Activated T-cell treated with anti-CD3 and anti-CD28 coated beads, Interleukin-2, amount 50 U/mL, for 4 hours (primary cell): ENCODE measurements at places on chromosomes 4 and X.

DNA sequence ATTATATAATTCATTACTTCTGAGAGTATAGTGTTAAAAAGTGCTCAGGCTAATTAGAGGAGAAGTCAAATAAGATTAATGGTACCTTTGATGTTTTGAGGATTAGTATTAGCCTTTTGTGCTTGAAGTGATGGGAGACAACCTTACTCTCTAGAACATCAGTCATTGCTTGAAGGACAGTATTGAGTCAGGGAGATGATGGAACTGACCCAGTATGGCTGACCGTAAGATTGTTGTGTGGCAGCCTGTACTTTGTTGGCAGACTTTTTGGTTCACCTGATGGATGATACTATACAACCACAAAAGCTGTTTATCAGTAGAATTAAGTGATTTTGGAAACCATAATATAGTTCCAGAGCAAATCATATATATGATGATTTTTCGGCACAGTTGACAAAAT, 9.9 kb downstream of the OGT start:
- DNase-seq = no peak

DNA sequence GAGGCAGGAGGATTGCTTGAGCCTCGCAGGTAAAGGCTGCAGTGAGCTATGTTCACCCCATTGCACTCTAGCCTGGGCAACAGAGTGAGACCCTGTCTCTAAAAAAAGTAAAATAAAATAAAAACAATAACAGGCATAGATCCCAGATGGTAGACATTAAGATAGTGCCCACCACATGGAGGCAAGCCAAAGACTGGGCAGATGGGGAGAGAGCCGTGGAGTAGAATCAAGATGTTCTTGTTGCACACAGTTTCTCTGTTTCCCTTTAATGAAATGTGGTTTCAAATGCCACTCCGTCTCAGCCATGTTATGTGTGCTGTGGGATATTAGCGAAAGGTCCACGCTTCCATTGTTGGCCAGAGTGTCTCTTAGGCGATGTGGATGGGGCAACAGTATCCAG, 63.8 kb upstream of the TBL1X start:
- DNase-seq = no peak

- no peak for DNase-seq
Observed at GRCh38 chr4:157664726-157665125, 444.2 kb downstream of the GRIA2 start.

GRCh38 chrX:43861750-43862149, 20.5 kb downstream of the MAOB start:
- no peak for DNase-seq

DNA sequence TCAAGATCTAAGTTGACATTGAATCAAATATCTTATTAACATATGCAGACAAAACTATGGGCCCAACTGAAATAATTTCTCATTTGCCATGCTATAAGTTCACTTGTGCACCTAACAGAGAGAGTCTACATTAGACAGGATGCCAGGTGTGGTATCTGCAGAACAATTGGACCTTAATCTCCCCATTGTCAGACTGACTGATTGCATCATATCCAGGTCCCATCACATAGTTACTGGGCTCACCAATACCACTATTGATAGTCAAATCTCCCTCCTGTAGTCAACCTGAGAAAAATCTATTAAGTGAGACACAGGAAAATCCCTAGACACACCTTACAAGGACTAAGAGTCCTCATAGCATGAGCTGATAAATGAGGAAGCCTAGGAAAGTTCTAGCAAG, 156.0 kb upstream of the FRG1 start:
- DNase-seq = no peak

DNA sequence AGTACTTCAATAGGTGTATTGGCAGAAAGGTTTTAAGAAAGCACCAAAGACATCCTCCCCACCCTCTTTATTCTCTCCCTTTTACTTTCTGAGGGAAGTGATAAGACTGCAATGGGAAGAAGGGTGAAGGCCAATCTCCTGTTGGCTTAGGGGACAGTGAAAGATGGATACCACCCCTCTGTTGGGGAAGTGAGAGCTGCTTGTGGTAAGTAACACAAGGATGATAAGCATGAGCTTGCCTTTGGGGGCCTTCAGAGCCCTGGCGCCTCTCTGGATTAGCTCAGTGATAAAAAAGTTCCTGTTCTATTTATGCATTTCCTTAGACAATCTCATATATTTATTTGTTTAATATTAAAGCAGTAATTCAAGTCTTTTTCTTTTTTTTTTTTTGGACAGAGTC, 5.2 kb upstream of the KLF8 start:
- no peak for DNase-seq

GRCh38 chrX:1546691-1547251, 9.8 kb upstream of the P2RY8 start:
- DNase-seq = no peak

- no peak for DNase-seq
Observed at GRCh38 chr4:37902212-37902611, 11.3 kb downstream of the TBC1D1 start.

GRCh38 chr4:80007745-80008149, 65.3 kb downstream of the ANTXR2 start:
- DNase-seq = no peak

DNA sequence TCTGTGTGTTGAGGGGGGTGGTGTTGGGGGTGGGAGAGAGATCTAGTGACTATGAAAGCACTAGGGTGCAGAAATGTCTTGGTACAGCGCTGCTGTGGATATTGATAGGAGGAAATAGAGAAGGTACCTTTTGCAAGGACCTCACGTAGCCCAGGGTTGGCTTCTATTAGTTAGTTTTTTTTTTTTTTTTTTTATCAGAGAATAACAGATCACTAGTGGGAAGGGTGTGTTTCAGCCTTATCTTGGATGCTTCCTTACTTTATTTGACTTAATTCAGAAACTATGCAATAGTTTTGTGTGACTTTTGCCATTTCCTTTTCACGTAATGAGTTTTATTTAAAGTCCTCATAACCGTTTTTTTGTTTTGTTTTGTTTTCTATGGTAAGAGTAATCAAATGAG, 16.4 kb upstream of the PGRMC2 start:
- no peak for DNase-seq

- DNase-seq = no peak
Observed at GRCh38 chrX:69614886-69615285, 1.0 kb upstream of the EDA start.

DNA sequence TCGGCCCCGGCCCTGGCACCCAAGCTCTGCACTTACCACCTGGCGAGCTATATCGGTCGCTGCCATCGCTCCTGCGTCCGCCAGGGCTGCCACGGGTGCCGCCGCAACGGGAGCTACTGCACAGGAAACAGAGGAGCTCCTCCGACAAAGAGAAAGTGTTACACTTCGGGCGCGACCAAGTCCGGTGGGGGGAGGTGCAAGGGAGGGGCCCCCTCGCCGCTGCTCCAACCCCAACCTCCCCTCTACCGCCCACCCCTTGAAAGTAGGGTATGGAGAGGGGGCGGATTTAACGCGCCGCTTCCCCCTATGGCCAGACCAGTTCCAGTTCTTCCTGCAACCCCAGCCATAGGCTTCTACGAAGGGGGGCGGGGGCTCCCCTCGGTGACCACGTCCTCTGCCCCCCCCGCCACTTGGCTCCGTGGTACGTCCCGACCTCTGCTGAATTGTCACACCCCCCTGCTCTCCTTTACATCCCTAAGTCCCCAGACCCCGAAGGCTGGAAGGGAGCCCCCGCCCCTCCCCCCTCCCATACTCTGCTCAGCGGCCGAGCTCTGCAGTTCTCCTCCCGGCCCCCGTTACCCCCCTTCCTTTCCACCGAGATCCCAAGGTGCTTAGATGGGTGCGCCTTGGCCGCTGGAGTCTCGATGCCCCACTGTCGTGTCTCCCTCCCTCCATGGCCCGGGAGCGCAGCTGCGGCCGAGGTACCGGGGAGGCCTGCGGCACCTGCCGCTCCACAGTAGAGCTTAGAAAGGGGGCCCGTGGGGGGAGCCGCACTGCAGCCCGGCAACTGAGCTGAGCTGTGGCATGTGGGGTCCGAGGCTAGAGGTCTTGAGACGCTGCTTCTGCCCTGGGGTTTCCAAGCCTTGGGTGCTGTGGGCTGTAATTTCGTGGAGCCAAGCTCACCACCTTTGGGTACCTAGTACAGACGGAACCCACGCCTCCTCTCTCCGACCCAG, at the start of gene SEPTIN6:
SEPTIN6 (minus strand) TSS at position 129 of the 956 bp plus-strand sequence; CDS start at position 66, 63 bp downstream.
- peak; percentile 78 for DNase-seq

DNA sequence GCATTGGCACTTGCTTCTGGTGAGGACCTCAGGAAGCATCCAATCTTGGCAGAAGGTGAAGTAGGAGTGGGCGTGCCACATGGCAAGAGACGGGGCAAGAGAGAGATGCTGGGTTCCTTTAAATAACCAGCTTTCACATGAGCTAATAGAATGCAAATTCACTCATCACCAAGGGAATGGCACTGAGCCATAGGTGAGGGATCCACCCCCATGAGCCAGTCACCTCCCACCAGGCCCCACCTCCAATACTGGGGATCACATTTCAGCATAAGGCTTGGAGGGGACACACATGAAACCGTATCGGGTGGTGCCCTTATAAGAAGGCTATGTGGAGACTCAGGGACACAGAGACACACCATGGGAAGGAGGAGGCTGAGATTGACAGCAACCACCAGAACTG, 140.0 kb upstream of the MSX1 start:
- no peak for DNase-seq

DNA sequence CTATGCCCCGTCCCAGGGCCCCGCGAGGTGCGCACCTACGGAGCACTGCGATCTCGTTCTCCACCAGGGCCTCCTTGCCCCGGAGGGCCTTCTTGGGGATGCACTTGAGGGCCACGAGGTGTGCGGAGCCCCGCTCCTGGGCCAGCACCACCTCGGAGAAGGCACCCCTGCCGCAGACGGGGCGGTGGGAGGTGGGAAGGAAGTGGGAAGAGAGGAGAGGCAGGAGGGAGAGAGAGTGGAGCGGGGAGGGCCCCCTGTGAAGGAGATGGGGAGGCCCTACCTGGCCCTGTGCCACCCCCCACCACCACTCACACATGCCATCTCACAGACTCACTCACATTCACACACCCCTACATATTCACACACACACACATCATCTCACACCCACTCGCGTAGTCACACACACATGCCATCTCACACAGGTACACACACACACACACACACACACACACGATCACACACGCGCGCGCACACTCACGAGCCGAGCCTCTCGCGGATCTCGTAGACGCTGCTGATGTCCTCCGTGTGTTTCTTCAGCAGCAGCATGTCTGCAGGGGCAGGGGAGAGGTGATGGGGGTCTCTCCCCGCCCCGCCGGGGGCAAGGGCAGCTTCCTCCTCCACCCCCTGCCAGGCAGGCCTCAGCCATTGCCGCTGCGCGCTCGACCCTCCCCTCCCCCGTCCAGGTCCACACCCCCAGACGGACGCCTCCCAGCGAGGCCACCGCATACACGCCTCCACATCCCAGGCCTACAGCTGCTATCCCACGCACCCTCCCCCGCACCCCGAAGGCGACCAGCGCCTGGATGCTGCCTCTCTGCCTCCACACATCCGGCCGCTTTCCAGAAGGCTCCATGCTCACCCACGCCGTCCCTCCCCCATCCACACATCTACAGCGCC, 834 bp downstream of the PNCK start:
- no peak for DNase-seq

GRCh38 chrX:38474543-38474942, 86.8 kb upstream of the TSPAN7 start:
- no peak for DNase-seq

- no peak for DNase-seq
Observed at GRCh38 chrX:77900688-77901087, 1.4 kb downstream of the COX7B start.

DNA sequence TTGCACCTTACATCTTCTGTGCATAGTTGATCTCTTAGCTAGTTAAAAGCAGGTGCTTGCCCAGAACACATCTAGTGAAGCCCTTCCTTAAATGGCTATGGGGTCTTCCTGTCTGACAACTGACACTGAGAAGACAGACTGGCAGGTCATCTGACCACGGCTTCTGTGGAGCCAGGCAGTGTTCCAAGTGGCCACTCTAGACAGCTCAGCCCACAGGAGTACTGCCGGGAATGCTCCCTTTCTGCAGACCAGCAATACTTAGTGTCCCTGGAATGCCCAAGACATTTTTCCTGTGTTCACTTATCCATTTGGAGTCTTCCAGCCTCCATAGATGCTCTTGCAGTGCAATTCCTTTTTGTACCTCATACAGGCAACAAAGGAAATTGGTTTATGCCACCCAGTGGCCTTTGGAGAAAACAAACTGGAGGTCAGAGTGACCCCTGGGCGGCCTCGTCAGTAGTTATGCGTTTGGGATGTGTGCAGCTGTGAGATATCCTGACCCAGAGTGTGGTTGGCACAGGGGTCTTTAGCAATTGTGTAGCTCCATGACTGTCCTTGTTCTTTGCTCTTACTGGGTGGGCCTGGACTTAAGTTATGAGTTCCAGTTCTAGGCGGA, 335.5 kb downstream of the ARHGAP10 start:
- DNase-seq = no peak

GRCh38 chr4:112973750-112974251, 75.7 kb upstream of the ANK2 start:
- DNase-seq = no peak

DNA sequence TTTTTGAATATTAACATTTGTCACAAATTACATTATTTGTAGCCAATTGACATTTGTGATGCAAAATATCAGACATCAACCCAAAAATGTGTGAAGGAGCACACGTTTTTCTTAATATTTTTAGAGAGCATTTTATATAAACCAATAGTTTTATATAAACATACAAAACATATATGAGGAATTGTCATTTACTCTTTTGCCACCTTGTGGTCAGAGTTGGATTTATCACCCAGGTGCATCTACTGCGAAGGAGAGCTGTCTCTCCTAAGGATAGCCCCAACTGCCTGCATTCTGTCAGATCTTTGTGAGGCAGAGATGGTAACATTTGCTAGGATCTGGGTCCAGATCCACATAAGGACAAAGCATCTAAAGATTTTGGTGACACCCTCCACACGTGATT, 2.5 kb upstream of the USP27X start:
- DNase-seq = no peak

DNA sequence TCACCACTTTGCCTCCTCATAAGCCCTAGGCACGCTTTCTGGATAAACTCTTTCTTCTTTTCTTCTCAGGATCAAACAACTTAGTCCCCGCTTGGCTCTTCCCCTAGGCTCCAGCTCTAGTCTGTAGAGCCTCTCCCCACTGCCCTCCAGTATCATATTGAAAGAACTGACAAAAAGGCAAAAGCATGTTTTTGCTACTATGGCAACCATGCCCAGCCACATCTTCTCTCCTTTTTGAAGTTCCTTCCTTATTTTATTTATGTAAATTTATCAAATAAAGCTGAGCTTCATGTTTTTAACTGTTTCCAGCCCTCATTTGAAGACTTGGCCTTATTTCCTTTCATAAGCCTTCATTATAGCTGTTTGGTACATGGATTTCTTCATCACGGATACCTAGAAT, 86.0 kb upstream of the LIMCH1 start:
- DNase-seq = no peak

- DNase-seq = no peak
Observed at GRCh38 chrX:74104356-74105015, 199.5 kb upstream of the ZCCHC13 start.

- no peak for DNase-seq
Observed at GRCh38 chr4:180330521-180330920, 1912.7 kb upstream of the TENM3 start.

- no peak for DNase-seq
Observed at GRCh38 chr4:71375494-71375893, 36.7 kb downstream of the SLC4A4 start.
